Skin of body (tissue), 3 donors: ENCODE measurements at places on chromosomes 13 and 19. TPM values are rescaled to one million over a fixed set of nuclear protein-coding genes. Genes with fewer than 3 reads are reported as not detected.

GRCh38 chr19:42079886-42080763 is 4.2 kb downstream of the ZNF574 start:
- no peak for DNase-seq

DNA sequence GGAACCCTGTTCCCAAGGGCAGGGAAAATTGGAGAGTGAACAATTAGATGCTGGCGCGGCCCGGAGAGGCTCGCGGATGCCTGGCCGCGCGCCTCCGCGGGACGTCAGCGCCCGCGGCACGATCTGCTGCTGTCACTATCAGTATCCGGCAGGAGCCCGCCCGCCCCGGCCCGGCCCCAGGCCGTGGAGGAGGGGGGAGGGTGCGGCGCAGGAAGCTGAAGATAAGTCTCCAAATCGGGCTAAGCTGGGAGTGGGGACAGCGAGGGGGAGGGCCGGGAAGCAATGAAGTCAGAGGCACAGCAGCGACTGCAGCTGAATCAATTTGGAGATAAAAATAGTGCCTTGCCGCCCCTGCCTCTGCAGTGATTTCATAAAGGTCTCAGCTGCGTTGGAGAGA is 441.5 kb upstream of the KLF12 start:
- DNase-seq, result peak; percentile 85

- no peak for DNase-seq
Measured at GRCh38 chr13:64553411-64554129, 2676.6 kb downstream of the PCDH9 start.

GRCh38 chr19:42086770-42087550 is 11.0 kb downstream of the ZNF574 start:
- no peak for DNase-seq

GRCh38 chr13:52994865-52995264 is 33.7 kb upstream of the OLFM4 start:
- no peak for DNase-seq

GRCh38 chr13:111912991-111913760 is 153.8 kb upstream of the SOX1 start:
- no peak for DNase-seq

- DNase-seq, result no peak
Measured at GRCh38 chr13:99327126-99327525, 19.9 kb upstream of the GPR183 start.

- no peak for DNase-seq
Measured at GRCh38 chr13:87057807-87058520, 613.2 kb upstream of the SLITRK5 start.

- DNase-seq, result peak; percentile 100
Measured at GRCh38 chr19:10717356-10718204, at the start of gene DNM2. Gene DNM2, plus strand, starts transcription at chr19:10718079. Its CDS starts 164 bp downstream, at chr19:10718243.

DNA sequence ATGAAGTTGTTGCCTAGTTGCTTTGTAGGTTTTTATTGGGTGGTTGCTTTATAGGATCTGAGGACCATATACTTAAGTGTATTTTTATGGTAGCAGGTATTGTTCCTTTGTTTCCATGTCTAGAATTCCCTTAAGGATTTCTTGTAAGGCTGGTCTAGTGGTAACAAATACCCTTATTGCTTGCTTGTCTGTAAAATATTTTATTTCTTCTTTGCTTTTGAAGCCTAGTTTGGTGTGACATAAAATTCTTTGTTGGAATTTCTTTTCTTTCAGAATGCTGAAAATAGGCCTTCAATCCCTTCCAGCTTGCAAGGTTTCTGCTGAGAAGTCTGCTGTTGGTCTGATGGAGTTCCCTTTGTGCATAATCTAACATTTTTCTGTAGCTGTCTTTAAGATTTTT is 18.1 kb upstream of the ZSCAN5A start:
- no peak for DNase-seq

GRCh38 chr19:13172346-13173138 is 22.3 kb downstream of the IER2 start:
- DNase-seq, result no peak

Gene SYCN
- not detected for total RNA-seq

Gene PTPRH
- total RNA-seq, result 0.39 TPM

Gene METTL21C
- total RNA-seq, result 3.0 TPM

Gene ZNF555
- total RNA-seq, result 8.4 TPM

Gene KLK4
- total RNA-seq, result 0.10 TPM

Gene PEX11G
- 1.1 TPM for total RNA-seq

Gene JSRP1
- 4.5 TPM for total RNA-seq

Gene FARP1
- total RNA-seq, result 65.3 TPM

Gene RANBP3
- 36.9 TPM for total RNA-seq

Gene STOML3
- total RNA-seq, result not detected

Gene LGI4
- total RNA-seq, result 5.7 TPM
